ENCODE measurements at places on chromosomes 1 and 21.
A peak's percentile ranks its signal among the peaks of the same experiment; 100 is the strongest.

DNA sequence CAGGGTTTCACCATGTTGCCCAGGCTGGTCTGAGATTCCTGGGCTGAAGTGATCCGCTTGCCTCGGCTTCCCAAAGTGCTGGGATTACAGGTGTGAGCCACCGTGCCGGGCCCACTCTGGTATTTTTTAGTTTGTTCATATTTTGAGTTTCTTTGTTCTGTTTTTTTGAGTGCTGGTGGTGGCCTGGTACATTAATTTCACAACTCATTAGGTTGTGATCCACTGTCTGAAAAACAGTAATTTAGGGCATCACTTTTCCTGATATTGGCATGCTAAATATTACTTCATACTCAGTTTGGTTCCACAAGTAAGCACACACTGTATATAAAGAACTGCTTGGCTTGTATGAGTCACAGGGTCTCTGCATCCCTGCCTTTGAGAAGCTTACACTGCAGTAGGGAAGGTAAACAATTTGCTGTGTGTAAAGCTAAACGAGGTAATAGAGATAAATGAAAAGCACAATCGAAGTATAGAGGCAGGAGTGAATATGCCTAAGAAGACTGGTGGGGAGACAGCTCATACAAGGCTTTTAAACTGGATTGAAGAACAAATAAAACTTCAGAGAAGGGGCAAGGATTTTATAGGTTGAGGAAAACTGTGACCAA lies 7.7 kb downstream of the SNX27 start:
- DNase-seq = no peak

- DNase-seq = no peak
Measured at GRCh38 chr1:107358619-107359327, 217.9 kb downstream of the NTNG1 start.

- no peak for DNase-seq
Measured at GRCh38 chr21:29209696-29210095, 79.3 kb downstream of the MAP3K7CL start.

DNA sequence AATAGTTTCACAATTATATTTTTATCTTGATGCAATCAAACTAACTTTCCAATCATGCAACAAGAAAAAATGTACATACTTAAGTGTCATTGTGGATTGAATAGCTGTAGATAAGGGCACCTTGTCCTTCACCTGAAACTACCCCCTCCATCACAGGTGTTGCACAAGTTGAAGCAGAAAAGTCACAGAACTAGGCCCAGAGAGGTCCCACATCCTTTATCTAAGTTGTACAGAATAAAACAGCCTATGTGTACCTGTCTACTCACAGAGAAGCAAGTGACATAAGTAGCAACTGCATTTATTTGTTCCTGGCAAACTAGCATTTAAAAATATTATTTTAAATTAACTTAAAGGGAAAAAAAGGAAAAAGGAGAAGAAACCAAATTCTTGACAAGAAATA lies 256.8 kb downstream of the FAF1 start:
- no peak for DNase-seq

- DNase-seq = no peak
Measured at GRCh38 chr1:151891512-151891911, 17.8 kb downstream of the THEM4 start.

- no peak for DNase-seq
Measured at GRCh38 chr1:180652792-180653191, 21.0 kb downstream of the XPR1 start.

DNA sequence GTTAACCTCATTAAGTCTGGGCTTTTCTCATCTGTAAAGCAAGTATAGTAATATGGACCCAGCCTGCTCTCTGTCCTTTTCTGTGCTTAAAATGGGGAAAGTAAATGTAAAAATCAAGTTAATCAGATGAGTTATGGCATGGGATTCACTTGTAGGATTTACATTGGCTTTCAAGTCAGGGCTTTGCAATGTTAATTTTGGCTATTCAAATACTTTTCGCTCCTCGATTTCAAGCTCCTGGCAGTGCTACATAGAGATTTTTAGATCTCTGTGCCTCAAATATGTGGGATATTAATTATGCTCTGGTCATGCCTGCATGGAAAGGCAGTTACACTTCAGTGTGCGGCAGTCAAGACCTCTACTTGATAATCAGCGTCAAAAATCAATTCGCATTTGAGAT lies 709.8 kb downstream of the LTN1 start:
- no peak for DNase-seq

DNA sequence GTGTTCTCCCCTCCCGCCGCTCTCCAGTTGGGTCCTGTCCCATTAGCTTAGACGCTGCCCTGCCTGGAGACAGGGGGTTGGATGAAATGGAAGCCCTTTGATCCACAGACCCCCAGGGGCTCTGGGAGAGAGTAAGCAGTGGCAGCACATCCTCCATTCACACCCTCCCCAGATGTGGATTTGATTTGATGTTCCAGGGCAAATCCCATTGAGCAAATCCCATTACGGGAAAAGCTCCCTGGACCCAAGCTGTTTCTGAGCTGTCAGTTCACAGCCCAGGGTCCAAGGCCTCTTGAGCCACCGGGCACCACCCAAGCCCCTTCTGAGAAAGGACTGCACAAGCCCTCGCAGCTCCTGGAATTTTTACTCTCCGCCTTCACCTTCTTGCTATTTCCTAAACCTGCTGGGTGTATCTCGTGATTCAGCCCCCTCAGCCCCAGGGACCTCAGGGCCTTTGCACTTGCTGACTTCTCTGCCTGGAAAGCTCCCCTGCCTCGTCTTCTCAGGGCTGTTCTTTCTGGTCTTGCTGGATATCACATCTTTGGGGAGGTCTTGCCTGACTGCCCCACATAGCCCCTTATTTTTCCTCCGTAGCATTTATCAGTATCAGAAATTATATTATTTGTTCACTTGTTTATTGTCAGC lies 101.1 kb downstream of the PAX7 start:
- DNase-seq = no peak

GRCh38 chr1:157403203-157403602 lies 149.1 kb downstream of the FCRL5 start:
- peak; percentile 58 for DNase-seq

GRCh38 chr21:41779659-41780058 lies 12.8 kb upstream of the RIPK4 start:
- DNase-seq = no peak

- no peak for DNase-seq
Measured at GRCh38 chr1:163477276-163477830, 155.6 kb downstream of the NUF2 start.

GRCh38 chr21:38664841-38665240 lies 140.9 kb upstream of the ETS2 start:
- DNase-seq = no peak

GRCh38 chr1:76940571-76941335 lies 73.5 kb downstream of the ST6GALNAC5 start:
- DNase-seq = no peak

DNA sequence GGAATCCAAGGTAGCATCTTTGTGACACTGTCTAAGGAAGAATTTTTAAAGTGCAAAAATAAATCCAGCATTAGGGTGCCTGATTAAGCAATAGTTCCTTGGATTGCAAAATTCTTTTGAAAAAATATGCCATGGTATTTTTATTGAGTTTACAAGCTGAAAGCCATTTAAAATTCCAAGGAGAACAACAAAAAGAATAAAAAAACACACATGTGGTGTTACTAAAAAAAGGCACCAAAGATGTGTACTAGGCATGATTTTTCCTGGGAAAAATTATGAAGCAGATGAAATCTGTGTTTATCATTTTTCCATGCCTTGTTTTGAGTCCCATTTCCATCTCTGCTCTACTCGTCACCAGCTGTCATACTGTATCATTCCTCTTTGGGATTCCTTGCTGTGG lies 157.0 kb upstream of the ZNHIT6 start:
- DNase-seq = no peak

DNA sequence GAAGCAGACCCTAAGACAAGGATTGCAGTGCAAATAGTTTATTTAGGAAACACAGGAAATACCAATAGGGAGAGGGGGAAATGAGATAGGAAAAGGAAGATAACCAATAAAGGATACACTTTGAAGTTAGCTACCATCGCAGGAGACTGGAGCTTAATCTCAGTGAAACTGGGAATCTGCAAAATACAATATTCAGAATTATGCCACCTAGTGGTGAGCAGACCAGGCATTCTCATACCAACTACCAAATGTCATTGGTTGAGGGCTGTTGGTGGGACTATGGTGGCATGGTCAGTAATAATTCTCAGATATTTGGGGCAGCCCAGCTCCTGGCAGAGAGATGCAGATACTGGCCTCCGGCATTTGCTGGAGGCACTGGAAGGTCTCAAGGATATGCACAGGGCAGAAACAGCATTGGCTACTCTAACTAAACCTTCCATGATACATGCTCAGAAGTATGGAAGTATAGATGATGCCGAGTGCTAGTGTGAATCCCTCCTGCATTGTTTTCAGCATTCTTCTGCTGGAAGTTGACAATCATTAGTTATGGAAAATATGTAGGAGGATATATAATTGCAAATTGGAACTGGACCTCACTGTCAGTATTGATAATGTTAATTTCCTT lies 11.8 kb upstream of the ZFP69B start:
- DNase-seq = peak; percentile 34

GRCh38 chr1:222767152-222767571 lies 30.2 kb downstream of the FAM177B start:
- DNase-seq = no peak

GRCh38 chr1:164369698-164370365 lies 189.2 kb upstream of the PBX1 start:
- DNase-seq = no peak

GRCh38 chr1:43558346-43558841 lies 27.7 kb downstream of the PTPRF start:
- DNase-seq = no peak

DNA sequence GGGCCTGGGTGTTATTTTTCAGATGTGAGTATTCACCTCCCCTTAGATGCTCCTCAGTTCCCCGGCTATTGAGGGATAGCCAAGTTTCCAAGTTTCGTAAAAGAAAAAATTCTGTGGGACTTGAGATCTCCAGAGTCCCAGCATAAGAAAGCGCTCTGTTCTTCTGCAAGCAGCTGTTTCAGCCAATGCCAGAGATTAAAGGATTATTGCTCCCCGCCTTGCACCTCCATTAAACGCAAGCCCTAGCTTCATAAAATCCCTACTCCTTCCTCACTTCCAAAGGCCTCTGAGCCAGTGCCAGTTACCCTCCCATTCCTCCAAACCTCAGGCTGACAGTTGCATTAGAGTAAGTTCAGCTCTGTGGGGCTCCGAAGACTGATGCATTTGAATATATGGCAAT lies 56.4 kb downstream of the CHIA start:
- no peak for DNase-seq

DNA sequence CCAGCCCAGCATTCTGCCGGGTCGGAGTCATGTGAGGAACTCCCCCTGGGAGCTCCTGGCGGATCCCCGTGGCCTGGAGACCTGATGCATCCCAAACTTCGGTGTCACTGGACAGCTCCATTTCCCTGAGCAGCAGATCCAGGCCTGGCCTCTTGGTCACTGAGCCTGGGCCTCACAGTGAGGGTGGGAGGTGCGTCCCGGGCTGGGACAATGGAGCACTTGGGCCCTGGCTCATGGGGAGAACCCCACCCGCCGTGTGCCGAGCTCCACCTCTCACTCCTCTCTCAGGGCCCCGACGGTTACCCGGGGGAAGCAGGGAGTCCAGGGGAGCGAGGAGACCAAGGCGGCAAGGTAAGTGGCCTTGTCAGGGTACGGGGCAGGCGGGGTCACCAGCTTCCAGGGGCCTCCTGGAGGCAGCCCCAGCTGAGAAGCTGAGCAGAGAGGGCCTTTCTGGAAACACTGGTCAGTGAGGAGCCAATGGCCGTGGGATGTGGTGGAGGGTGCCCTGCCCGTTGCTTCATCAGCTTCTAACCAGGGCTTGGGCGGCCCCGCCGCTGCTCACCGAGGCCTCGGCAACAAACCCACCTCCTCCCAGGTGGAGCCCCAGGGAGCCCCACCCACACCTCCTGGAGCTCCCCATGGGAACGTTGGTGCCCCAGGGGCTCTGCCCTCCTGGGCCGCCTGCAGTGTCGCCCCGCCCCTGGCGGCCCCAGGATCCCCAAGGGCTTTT lies 19.8 kb downstream of the COL6A2 start:
- DNase-seq = no peak

GRCh38 chr1:3772027-3772714 lies 378 bp upstream of the SMIM1 start:
- DNase-seq = peak; percentile 100

DNA sequence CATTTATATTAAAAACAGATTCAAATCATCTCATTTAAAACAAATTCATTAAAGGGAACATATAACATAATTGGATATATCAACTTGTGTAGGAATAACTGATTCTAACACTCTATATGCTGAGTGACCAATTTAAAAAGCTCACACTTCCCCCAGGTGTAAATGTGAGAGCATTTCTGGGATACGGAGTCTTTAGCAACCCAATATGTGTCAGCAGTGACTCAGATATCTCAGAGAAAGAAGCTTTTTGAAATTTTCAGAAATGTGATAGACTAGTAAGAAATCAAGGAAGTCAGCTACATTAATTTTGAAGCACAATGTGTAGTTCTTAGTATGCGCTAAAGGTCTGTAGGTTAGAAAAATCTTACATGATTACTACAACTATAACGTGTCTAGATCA lies 87.9 kb upstream of the SERTAD4 start:
- no peak for DNase-seq

DNA sequence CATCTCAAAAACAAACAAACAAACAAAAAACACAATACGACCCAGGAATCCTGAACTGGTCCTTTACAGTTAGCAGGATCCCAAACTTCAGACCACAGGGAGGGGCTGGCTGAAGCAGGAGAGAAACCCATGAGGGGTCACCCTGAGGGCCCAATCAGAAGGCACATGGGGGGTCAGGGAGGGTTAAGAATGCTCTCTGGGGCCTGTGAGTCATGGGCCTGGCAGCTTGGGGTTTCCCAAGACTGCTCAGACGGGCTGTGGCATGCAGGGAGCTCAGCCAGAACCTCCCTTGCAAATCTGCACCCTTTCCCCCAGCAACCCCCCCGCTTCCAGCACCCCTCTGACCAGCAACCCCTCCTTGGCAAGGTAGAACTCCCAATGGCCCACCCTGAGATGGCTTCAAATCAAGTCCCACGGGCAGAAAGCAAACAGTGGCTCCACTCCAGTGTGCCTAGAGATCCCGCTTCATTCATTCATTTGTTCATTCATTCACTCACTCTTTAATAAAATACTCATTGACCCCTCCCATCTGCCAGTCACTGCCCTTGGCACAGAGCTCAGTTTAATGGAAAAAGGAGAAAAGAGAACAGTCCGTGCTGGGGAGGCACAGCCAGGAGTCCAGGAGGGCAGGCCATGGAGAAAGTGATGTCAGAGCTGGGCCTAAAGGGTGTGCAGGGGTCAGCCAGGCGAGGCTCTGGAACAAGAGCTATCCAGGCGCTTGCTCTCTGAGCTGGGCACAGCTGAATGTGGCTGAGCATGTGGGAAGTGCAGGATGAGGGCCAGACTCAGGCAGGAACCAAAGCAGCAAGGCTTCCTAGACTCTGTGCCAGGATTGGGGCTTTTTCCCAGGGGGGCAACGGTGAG lies 8.2 kb downstream of the UQCRHL start:
- no peak for DNase-seq

All from GM10248 (cell line).